ENCODE measurements at places on chromosomes 1 and 21. TPM values are rescaled to one million over a fixed set of nuclear protein-coding genes. Genes with fewer than 3 reads are reported as not detected.

DNA sequence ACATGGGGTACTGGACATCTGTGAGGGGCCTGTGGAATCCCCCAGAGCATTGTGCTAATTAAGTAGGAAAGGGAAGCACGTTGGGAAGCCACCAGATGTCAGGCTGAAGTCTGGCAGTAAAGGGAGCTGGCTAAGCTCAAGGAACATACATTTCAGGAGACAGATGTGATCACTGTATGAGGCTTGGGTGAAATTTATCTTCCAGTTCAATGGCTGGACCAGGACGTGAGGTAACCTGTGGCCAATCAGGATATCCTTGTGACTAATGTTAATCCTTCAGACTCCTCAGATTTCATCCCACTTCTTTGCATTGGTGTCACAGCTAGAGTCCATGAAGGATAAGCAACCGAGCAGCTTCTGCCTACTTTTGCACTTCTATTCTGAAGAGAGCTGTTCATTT is 110.2 kb upstream of the APP start:
- DNase-seq = no peak

The CCDC30 gene
- 1.2 TPM for total RNA-seq

DNA sequence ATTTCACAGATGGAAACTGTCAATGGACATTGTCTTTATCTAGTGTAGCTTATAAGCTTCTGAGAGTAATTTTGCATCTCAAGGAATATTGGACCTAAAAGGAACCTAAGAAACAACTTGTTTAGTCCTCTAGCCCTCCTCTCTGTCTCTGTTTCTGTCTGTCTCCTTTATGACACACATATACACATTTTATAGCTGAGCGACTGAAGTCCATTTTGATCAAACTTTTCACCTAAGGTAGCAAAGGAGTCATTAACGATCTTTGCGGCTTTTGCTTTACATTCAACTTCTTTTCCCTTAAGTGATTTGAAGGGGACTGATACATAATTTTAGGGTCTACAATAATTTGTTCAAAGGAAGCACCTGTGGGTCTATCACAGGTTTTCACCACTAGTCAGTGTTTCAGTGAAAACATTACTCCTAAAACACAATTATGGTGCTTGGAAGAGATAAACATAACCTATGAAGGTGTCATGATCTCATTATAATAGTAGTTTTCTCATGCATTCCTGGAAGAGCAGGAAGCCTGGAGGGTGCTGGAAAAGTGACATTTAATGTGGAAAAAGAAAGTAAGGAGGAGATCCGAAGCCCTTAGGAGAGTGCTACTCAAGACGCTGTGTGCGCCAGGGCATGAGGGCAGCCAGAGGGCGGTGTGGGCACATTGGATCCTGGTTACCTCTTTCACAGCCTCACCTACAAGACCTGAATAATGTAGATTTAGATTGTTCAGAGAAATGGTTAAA is 248.6 kb downstream of the DNM3 start:
- peak; percentile 53 for DNase-seq

DNA sequence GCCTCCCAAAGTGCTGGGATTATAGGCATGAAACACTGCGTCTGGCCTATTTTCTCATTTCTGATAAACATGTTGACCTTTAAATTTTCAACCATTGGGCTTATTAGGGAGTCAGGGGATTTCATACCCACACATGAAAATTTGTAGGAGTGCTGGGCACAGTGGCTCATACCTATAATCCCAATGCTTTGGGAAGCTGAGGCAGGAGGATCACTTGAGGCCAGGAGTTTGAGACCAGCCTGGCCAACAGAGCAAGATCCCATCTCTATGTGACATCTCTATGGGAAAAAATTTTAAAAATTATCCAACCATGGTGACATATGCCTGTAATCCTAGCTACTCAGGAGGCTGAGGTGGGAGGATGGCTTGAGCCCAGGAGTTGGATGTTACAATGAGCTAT is 10.5 kb upstream of the H3-3A start:
- no peak for DNase-seq

GRCh38 chr1:246462986-246463385 is 44.1 kb downstream of the SMYD3 start:
- DNase-seq = no peak
